Neural progenitor cell (in vitro differentiated cells): ENCODE measurements at places on chromosomes 11 and 22. TPM values are rescaled to one million over a fixed set of nuclear protein-coding genes. Genes with fewer than 3 reads are reported as not detected.

The UPK2 gene
- 0.43 TPM in 1 of 2 replicates, not detected in the other for total RNA-seq

The TPBGL gene
- total RNA-seq, result not detected in 2 replicates

The CD3D gene
- total RNA-seq, result not detected in 2 replicates

The BDNF gene
- 1.6 and 2.1 TPM in 2 replicates for total RNA-seq

The KRTAP5-1 gene
- not detected in 2 replicates for total RNA-seq

The VSIG2 gene
- total RNA-seq, result not detected in 2 replicates

The FXYD6 gene
- 95.6 and 123 TPM in 2 replicates for total RNA-seq

The OR5B21 gene
- total RNA-seq, result not detected in 2 replicates

The RBMXL2 gene
- 0.19 TPM in 1 of 2 replicates, not detected in the other for total RNA-seq

The POU2AF1 gene
- total RNA-seq, result not detected in 2 replicates

The MUC5AC gene
- total RNA-seq, result not detected in 2 replicates

The REXO2 gene
- total RNA-seq, result 51.6 and 82.0 TPM in 2 replicates
